Fibroblast of mammary gland (primary cell): ENCODE measurements at places on chromosomes 16 and 17.
A peak's percentile ranks its signal among the peaks of the same experiment; 100 is the strongest.

DNA sequence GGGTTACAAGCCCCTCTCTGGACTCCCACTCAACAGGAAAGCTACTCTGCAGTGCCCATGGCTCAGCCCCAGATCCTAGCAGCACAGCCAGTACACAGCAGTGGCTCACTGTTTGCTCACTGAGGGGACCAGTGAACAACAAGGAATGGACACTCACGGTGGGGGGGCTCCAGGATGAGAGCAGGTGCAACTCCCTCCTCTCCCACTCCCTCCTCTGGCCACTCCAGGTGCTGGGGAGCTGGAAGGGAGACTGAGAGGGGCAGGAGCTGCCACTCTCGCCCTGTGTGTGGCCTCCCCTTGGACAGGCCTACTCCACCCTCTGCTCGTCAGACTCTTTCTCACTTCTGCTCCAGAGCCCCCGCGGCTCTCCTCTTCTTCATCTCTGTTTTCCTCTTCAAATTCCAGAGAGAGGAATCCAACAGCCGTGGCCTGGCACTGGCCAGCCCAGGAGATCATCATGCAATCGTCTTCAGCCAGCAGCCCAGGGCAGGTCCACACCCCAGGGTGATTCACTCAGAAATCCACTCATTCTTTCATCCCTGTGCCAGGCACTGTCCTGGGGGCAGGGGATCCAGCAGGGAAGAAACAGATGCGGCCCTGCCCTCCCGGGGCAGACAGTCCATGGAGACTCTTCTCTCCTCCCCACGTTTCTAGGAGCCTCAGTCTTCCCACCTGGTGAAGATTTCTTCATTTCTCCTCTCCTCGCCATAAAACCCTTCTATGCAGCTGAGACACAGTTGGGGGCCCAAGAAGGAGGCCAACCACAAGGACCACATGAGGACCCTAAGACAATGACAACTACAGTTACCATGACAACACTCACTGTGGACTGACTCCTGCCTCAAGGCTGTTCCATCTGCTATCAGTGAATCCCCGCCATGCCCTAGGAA lies 30.7 kb downstream of the CFAP20 start:
- DNase-seq: peak; percentile 34

GRCh38 chr16:67180166-67180565 lies 3.6 kb downstream of the MATCAP1 start:
- no peak for DNase-seq

- no peak for DNase-seq
Observed at GRCh38 chr17:69084911-69085310, 24.2 kb upstream of the ABCA9 start.

DNA sequence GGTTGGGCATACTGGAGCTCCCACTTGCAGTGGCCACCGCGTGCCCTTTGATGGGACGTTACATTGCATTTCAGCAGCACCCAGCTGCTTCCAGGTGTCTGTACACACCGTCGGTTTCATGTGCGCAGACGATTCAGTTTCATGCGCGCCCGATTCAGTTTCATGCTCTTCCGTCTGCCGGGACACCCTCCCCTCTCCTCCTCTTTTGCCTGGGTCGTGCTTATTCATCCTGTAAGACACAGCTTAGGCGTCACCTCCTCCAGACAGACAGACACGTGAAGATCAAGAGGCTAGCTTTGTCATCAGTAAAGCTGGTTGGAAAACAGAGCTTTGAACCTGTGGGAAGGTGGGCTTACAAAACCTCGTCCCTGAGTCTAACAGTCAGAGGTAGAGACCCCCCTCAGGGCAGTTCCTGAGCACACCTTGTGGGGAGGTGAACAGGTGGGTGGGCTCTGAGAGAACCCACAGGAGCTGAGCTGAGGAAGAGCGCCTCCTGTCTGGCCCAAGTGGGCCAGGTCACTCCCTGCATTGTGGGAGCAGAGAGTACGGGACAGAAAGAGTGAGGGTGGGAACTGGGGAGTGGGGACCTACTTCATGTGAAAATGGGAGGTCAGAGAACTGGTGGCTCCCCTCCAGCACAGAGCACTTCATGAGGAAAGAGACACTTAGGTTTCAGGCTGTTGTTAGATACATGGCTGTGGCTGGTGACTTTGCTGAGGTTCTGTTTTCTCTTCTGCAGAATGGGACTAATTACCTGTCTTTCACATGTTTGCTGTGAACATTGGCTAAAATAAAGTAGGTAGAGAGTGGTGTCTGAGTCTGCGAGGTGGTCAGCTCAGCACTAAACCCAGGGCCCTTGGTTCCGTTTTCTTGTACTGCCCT lies 122.1 kb downstream of the SNX29 start:
- DNase-seq: no peak

DNA sequence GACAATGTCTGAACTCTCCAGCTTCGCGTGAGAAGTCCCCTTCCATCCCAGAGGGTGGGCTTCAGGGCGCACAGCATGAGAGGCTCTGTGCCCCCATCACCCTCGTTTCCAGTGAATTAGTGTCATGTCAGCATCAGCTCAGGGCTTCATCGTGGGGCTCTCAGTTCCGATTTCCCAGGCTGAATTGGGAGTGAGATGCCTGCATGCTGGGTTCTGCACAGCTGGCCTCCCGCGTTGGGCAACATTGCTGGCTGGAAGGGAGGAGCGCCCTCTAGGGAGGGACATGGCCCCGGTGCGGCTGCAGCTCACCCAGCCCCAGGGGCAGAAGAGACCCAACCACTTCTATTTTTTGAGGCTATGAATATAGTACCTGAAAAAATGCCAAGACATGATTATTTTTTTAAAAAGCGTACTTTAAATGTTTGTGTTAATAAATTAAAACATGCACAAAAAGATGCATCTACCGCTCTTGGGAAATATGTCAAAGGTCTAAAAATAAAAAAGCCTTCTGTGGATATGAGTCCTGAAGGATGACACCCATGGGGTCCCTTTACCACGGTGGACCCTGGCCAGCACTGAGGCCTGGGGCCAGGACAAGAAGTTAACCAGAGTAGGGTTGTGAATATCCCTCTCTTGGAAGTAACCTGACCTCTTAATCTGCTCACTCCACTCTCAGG lies 10.5 kb upstream of the ITGAD start:
- DNase-seq: peak; percentile 45

GRCh38 chr16:66265048-66265415 lies 101.5 kb upstream of the CDH5 start:
- DNase-seq: no peak

DNA sequence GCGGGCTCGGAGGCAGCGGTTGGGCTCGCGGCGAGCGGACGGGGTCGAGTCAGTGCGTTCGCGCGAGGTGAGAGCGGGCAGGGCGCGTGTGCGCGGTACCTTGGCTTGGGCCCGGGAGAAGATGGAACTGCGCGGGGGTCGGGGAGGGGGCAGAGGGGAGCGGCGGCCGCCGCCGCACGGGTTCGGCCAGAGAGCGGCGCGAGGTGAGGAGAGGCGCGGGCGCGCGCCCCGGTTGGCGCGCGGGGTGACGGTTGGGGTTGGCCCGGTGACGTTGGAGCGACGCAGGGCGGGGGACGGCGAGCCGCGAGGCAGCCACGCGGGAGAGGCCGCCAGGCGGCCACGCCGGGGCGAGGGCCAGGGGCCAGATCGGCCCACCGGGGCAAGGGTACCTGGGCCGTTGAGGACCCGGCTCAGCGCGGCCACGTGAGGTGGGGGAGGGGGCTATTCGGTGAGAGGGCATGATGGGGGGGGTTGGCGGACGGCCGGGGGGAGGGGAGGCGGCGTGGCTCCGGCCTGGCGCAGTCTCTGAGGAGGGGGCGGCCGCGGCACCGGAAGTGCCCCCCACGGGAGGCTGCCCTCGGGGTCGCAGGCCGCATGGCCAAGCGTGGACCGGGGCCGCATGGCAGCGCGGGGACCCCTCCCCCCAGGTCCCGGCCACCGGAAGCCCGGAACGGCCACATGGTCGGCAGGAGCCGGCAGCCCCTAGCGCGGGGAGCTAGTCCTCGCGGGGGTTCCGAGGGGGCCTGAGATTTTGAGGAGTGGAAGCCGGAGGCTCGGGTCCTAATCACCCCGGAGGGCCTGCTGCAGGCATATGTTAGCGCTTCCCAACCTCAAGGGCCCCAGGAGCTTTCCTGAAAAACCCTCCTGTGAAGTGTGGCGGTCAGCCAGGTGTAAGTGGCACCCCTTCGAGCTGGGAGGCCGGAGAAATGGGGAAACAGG lies 527 bp downstream of the EIF5A start:
- peak; percentile 30 for DNase-seq

DNA sequence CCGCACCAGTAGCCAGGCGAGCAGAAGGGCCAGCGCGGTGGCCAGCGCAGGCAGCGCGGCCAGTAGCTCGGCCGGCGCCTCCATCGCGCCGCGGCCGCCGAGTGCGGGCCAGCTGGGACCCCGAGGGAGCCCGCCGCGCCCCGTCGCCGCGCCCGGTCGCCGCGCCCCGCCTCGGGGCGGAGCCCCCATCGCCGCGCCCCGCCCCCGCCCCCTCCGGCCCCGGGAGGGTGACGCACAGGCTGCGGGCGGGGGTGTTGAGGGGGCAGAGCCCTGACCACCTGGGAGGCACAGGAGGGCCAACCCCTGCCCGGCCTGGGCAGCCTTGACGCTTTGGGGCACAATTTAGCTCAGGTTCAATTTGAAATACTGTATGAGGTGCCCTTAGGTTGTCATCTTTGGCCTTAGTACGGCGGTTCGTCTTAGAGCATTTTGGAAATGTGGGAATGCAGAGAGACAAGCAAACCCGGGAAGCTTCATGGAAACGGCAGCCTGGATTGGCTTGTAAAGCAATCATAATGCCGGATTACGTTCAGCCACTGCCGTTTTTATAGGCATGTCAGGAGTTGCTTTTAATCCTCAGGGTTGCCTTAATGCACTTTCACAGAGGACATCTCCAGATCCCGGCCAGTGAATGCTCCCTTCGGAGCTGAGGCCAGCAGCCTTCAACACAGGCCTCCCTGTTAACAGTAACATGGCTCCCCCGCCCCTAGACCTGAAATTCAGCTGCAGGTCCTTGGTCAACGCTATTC lies at the start of gene MXRA7:
Gene MXRA7, minus strand, starts transcription at position 103 of the 749 bp plus-strand sequence. Its CDS starts 19 bp downstream, at position 84.
- DNase-seq: peak; percentile 56

- peak; percentile 27 for DNase-seq
Observed at GRCh38 chr16:10938321-10938720, 3.9 kb downstream of the DEXI start.

- DNase-seq: peak; percentile 37
Observed at GRCh38 chr17:39671651-39672521, 3.6 kb downstream of the PNMT start.

- peak; percentile 28 for DNase-seq
Observed at GRCh38 chr17:60671482-60671881, 6.2 kb upstream of the BCAS3 start.

DNA sequence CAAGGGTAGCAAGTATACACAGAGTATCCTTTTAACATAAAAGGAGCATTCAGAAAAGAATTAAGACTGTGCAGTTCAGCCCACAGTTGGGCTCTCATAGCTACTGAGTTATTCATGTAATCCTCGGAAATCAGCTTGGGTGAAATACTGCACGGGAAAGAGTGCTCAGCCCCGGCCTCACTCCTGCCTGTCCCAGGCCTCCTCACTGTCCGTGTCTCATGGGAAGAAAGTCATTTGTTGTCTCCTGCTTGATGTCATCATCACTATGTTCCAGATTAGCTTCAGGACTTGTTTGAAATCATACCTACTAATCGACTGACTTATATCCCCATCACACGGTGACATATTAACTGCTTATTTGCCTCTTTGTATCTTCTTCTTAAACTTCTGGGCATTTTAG lies 223.3 kb upstream of the CHMP6 start:
- no peak for DNase-seq

DNA sequence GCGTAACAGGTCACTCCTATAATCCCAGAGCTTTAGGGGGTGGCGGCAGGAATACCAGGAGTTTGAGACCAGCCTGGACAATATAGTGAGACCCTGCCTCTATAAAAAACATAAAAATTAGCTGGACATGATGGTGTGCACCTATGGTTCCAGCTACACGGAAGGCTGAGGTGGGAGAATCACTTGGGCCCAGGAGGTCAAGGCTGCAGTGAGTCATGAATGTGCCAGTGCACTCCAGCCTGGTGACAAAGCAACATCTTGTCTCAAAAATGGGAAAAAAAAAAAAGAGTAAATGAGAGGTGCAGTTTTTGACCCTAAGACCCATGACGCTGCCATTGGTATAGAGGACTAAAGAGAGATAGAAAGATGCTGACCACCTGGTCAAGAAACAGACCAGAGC lies 16.1 kb downstream of the PARN start:
- DNase-seq: no peak

GRCh38 chr16:51807551-51807950 lies 656.5 kb upstream of the SALL1 start:
- DNase-seq: no peak

DNA sequence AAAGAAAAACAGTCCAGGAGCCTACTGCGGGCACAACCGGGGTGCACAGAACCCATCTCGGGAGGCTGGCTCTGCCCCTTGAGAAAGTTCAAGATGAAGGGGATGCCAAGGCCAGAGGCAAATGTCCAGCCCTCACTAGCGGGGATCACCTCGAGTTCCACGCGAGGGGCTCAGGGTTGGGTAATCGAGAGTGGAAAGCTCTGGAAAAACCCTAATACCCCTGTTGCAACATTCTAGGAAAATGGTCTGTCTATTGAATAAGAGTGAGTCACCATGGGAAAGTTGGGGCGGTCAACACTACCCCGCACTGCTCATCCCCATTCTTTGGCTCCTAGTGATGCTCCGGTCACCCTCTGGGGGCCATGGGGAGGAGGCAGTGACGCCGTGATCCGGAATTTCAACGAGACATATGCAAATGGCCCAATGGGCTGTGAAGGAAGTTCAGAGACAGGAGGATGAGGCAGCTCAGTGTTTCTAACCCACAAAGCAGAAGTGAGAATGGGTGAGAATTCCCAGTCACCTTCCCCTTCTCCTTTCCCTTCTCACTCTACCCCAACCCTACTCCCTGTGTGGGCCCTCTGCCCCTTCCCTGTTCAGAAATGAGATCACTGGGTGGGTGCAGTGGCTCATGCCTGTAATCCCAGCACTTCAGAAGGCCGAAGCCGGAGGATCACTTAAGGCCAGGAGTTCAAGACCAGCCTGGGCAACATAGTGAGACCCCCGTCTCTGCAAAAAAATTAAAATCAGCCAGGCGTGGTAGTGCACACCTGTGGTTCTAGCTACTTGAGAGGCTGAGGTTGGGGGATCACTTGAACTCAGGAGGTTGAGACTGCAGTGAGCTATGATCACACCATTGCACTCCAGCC lies 22.4 kb downstream of the SOCS3 start:
- DNase-seq: peak; percentile 97

GRCh38 chr17:49547566-49547965 lies 28.1 kb upstream of the NXPH3 start:
- DNase-seq: no peak
